CD4-positive, alpha-beta T cell treated with Interleukin-10 for 1 hour (primary cell): ENCODE measurements at places on chromosomes 7 and 10.

GRCh38 chr7:95684505-95684904 lies 87.8 kb upstream of the DYNC1I1 start:
- no peak for DNase-seq

DNA sequence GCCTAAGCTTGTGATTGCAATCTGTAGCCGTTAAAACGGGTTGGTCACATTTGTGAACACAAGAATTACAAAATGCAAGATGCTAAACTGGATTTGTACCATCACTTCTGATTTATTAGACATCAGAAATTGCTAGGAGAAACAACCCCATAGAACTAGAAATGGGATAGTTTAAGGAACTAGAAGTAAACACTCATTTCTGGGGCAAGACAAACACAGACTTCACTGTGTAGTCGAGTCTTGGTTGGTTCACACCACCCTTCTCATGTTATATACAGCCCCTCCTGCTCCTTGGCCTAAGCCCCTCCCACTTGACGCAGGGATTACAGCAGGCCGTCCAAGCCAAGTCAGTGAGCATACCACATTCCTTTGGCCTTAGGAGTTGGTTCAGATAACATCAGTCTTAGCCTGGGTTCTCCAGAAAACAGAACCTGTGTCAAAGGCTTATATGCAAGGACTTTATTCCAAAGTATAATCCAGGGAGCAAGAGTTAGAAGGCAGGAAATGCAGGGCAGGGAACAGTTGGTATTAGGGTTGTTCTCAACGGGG lies 2.0 kb upstream of the NRAP start:
- DNase-seq = no peak

GRCh38 chr10:125375210-125375609 lies 214.8 kb upstream of the CTBP2 start:
- DNase-seq = no peak

- DNase-seq = no peak
These were observed 319.1 kb downstream of the PTEN start for GRCh38 chr10:88182601-88182930.

DNA sequence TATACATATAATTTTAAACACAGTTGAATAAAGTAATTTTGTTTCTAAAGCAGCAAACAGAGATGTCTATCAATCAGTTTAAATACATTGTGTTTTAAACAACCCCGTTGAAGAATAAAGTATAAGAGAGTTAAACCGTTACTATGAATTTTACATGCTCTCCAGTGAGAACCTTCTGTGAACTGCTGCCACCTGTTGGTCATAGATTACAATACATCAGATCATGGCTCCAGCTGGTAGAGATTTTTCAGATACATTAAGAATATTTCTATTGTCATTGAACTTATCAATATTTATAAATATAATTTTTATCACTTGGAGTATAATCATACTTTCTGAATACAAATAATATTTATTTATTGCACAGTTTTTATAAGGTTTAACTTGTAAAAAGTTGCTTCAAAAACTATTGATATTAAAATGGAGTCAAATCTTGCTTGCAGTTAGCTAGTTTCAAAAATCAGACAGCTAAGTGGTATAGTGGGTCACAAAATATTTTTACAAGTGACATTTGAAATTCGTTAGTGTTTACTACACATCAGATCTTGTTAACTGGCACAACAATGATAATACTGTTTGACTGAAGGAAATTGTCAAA lies 561.2 kb upstream of the PHF14 start:
- peak; percentile 16 for DNase-seq

DNA sequence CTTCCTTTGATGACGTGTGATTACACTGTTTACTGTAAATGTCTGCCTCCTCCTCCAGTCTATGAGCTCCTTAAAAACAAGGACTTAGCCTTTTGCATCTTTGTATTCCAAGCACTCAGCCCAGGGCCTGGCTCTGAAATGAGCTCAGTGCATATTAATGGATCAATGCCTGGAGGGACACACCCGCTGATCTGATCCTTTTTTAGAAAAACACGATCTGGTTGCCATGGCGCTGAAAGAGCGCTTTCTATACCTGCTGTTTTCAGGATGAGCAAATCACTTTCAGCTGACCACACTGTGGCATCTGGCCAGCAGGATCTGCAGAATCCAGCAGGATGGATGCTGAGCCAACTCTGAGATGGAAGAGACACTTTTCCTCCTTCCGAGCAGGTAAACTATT lies 37.8 kb upstream of the GARS1 start:
- DNase-seq = no peak

DNA sequence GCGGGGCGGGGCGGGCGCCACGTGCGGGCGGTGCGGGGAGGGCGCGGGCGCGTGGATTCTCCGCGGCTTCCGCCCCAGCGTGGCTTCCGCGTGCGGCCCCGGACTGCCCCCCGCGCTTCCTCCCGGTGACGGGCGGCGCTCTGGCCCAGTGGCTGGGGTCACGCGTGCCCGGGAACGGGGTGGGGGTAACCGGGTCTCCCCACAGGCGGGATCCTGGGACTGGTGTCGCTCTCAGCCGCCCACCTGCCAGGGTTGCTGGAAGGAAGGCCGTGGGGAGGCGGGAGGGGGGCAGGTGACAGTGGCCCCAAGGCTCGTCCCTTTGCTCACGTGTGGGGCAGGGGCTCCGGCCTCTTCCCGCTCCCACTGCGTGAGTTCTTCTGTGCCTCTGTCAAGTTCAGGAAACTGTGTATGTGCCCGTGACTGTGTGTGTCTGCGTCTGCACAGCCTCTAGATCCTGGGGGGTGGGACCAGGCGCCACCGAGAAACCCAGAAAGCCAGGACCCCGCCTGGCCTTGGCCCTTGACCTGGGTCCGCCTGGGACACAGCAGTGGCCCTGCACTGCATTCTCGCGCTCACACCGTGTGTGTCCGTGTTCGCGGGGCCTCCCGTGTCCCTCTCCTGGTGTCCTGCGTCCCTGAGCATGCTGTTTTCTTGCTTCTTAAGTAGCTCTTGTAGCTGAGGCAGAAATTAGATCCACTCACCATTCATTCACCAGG lies 919 bp downstream of the MAFK start:
- DNase-seq = peak; percentile 59
